Fibroblast of pulmonary artery (primary cell): ENCODE measurements at places on chromosomes 3 and 15.

GRCh38 chr3:142875583-142876207, 13.2 kb downstream of the PCOLCE2 start:
- no peak for DNase-seq

DNA sequence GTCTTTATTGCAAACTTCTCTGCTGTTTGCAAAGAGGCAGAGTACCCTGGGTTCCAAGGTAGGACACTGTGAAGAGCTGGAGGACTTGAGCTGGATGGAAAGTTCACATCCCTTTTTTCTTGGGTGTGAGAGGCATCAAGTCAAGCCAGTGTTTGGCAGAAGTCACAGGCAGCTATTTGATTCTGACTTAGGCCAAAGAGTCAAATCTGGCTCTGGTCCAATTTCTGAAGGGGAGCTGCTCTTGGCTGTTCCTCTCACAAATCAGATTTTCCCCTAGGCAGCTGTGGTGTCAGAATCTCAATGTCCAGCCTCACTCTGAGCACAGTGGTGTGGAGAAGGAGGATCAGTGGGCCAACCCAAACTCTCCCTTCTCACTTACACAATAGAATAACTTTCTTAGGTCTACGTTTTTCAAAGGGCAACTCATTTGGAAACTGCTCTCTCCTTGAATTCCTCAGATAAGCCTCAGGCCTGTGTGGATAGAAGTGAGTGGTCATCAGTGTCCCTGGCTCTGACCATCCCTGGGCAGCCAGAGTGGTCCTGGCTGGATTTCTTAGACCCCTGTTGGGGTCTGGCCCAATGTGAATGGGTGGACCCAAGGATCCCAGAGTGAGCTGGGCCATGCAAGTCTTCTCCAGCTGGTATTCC, 18.2 kb upstream of the AMOTL2 start:
- DNase-seq: peak; percentile 55

- no peak for DNase-seq
Observed at GRCh38 chr3:8755564-8756237, 13.7 kb downstream of the OXTR start.

DNA sequence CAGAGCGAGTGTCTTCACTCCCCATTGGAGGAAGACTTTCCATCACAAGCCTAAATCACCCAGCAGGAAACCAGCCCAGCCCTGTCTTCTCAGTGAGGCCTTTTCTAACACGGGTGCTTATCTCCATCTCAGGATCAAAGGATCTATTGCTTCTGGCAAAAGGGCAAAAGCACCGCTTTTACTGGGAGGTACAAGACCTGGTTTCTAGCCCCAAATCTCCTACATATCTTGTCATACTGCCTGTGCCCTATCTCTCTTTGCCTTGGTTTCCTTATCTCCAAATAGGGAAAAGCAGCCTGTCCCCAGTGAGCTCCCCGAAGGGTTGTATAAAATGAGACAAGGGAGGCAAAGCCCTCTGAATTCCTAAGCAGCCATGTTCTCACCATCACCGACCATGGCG, 5.2 kb downstream of the GLB1 start:
- DNase-seq: no peak

DNA sequence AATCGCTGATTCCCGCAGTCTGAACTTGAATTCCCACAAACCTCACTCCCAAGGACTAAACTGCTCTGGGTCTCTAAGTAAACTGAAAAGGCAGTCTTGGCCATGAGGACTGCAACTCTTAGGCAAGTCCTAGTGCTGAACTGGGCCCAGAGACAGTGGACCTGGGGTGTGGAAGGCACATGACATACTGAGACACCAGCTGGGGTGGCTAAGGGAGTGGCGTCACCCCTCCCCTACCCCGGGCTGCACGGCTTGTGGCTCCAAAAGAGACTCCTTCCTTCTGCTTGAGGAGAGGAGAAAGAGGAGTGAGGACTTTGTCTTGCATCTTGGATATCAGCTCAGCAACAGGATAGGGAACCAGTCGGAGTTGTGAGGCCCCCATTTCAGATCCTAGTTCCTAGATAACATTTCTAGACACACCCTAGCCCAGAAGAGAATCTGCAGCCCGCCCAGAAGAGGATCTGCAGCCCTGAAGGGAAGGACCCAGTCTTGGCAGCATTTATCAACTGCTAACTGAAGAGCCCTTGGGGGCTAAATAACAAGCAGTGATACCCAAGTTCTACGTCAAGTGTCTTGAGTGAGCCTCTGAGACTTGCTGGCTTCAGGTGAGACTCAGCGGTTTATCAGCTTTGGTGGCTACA, 110.7 kb upstream of the C3orf80 start:
- no peak for DNase-seq

DNA sequence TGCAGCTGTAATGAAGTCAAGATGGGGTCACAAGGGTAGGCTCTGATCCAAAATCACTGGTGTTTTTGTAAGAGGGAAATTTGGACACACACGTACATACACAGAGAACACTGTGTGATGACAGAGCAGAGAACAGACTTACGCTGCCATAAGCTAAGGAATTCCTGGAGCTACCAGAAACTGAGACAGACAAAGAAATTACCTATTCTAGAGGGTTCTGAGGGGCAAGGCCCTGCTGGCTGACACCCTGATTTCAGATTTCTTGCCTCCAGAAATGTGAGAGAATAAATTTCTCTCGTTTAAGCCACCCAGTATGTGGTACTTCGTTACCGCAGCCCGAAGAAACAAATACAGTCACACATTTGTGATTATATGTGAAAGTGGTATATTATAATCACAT, 24.8 kb downstream of the CBLB start:
- DNase-seq: no peak

DNA sequence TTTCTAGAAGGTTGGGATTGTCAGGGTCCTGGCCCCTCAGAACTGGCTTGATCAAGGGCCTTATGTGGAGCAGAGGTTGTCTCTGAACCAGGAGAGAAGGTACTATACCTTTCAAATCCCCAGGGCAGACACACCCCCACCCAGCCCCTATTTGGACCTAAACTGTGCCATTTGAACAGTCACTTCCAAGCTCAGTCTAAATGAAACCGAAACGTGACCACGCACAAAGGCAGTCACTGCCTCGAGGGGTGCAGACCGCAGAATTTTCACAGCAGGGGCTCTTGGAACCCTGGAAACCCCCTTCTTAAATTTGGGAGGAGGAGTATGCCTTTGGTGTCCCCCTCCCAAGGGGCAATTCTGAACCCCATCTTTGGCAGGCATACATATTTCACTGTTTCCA, 53.7 kb downstream of the GRIP2 start:
- no peak for DNase-seq

DNA sequence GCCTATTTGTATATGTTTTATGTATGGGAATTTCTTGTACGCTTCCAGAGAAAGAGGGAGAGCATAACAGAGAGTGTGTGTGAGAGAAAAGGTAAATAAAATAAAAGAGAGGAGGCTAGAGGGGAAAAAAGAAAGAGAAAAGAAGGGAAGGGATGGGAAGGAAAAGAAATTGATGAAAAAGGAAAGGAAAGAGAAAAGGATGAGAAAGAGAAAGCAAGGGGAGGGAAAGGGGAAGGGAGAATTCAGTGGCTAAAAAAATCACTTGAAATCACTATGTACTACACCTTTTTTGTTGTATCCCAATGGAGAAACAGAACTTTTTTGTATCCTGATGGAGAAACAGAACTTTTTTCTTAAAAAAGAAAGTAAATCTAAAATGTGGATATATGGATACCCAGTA, 165.5 kb upstream of the MBNL1 start:
- DNase-seq: no peak

GRCh38 chr15:39083213-39083612, 497.7 kb upstream of the THBS1 start:
- peak; percentile 93 for DNase-seq

DNA sequence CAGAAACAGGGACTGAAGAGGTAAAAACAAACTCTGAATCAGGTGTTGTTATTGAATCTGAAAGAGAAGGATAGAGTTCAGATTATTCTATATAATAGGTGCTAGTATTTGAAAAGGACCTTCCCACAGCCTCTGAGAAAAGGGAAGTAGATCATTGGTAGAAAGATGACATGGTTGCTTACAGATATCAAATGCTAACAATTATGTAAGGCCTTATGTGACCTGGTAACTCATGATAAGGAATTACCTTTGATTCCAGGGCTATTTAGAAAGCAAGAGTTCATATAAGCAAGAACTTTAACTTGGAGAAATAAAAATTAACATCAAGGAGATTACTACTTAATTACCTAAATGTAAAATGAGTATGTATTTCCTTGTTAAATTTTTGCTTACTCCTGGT, 7.6 kb downstream of the SLC27A2 start:
- DNase-seq: no peak

DNA sequence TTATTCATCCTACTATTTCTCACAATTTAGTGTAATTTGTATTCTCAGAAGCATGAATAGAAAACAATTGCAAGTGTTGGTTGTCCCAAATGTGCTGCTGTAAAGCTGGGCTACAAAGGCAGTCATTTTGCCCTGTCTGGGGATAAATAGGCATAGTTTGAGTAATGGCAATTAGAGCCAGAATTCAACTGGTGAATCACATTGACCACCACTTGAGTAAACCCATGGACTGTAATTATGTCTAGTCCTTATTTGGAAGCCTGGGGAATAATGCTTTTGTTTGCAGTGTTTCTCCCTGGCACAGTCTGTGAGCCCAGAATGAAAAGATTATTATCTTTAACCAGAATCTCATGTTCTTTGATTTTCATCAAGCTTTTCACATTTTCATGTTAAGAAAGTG, 30.5 kb upstream of the CHL1 start:
- no peak for DNase-seq

DNA sequence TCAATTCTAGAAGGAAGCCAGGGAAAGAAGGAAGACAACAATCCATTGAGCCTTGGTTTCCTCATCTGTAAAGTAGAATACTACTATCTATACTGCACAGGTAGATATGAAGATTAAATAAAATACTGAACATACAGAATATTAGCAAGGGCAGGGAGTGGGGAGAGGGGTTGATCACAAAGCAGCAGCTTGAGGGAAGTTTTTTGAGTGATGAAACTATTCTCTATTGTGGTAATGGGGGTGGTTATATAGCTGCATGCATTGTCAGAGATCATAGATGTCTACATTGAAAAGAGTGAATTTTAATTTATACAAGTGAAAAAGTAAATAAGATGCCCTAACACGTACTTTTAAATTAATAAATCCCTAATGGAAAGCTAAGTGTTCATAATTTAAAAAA, 242.6 kb upstream of the LRTM1 start:
- no peak for DNase-seq

GRCh38 chr15:35450492-35450891, 95.5 kb downstream of the DPH6 start:
- peak; percentile 51 for DNase-seq

DNA sequence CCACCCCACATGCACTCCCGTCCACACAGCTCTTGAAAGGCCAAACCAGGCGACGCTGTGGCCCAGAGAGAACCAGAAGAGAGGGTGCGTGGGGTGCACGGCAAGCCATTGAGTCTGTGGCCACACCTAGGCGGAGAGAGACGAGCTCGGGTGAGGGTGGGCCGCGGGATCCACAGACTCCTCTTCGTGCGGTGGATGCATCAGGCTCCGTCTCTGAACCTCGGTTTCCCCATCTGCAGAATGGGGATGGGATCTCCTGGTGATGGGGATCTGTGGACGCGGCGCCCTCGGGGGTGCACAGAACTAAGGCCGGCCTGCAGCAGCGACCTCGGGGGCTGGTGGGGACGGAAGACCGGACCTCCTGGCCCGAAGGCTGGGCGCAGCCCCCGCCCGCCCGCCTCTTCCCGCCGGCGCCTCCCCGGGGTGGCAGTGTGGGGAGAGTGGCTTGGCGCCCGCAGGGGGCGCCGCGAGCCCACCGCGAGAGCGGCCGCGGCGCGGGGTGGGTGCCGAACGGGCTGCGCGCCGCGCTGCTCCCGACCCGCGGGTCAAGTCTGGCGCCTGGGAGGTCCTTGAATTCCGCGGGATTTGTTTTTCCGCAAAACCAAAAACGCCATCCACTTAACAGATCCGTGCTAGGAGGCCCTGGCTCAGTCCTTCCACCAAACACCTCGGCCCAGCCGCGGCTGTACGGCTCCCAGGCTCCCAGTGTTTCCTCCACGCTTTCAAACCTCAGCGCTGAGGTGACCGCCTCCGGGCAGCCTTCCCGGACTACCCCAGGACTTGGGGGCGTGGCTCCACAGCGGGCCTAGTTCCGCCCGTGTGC, 13.2 kb upstream of the ADPGK start:
- DNase-seq: peak; percentile 45

GRCh38 chr3:185208823-185209222, 45.0 kb downstream of the EHHADH start:
- no peak for DNase-seq

DNA sequence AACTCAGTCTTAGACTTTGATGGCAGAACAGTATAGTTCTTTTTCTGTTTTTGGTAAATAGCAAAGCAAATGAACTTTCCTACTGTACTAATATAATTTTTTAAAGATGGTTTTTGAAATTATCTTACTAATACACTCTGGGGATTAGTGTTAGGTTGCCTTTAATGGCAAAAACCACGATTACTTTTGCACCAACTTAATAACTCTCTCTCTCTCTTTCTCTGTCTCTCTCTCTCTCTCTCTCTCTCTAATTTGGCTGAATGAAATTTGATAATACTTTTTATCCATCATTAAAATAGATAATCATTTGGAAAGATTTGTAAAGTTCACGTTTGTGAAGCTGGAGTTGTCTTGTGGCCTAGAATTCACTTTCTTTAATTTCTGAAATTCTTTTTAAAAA, 257.8 kb downstream of the LPP start:
- no peak for DNase-seq

GRCh38 chr3:143122089-143122430, 2.5 kb downstream of the CHST2 start:
- DNase-seq: no peak

DNA sequence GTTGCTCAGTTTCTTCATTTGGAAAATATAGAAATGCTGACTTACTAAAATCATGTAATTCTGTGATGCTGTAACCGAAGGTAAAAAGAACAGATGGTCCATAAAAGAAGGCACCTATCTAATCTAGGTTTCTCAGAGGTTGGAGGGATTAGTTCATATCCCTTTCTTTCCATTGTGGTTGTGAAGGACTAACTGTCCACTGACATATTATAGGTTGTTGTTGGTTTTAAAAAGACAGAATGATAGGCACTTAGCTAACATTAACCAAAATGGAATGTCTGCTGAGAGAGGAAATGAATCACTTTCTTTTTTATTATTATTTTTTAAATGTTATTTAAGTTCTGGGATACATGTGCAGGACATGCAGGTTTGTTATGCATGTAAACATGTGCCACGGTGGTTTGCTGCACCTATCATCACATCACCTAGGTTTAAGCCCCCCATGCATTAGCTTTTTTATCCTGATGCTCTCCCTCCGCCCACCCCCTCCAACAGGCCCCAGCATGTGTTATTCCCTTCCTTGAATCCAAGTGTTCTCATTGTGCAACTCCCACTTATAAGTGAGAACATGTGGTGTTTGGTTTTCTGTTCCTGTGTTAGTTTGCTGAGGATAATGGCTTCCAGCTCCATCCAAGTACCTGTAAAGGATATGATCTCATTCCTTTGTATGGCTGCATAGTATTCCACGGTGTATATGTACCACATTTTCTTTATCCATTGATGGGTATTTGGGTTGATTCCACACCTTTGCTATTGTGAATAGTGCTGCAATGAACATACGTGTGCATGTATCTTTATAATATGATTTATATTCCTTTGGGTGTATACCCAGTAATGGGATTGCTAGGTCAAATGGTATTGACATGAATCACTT, 45.8 kb downstream of the ALDH1A2 start:
- peak; percentile 62 for DNase-seq
